ENCODE measurements at places on chromosomes 12 and 14.

GRCh38 chr14:71588028-71588427, 344.2 kb upstream of the RGS6 start:
- DNase-seq = no peak

GRCh38 chr14:29061702-29062101, 295.1 kb downstream of the FOXG1 start:
- DNase-seq = no peak

DNA sequence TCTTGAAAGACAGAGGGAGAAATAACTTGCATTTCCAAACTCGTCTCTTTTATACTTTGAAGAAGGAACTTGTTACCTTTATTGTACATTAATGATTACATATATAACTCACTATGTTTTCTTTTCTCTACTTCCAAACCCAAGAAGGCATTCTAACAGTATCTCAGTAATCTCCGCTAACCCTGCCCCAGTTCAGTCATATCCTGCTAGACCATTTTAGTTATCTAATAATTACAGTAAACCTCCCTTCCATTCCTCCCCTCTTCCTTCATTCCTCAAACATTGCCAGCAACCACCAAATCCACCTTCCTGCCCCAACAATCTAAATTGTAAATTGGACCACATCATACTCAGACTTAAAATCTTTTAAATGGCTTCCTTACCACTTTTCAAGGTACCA, 30.6 kb downstream of the STK38L start:
- no peak for DNase-seq

DNA sequence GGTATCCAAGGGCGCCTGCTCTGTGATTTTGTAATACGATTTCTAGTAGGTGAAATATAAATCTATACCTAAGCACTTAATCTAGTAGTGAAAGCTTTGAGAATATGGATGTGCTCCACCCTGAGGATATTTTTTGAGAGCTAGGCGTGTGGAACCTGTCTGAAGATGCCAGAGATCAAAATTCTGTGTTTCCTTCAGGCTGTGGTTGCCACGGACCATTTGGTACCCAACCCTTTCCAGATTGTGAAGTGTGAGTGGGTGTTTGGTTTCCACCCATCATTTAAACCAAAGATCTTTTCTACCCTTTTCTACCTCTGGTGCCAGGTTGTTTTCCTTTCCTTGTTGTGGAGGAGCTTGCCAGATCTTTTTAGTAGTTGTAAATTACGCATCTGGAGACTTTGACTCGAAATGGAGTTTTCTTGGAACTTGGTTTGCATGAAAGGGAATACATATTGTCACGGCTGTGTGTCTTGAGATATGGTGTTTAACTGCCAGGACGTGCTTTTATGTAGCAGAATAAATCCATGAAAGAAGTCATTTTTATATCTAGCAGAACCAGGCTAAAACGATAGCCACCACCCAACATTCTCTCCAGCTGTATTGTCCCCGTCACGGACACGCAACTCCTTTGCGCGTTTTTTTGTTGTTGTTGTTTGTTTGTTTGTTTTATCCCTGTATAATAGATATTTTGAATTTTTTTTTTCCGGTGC, 2.2 kb downstream of the LRFN5 start:
- no peak for DNase-seq

GRCh38 chr12:115666168-115666567, 611.3 kb downstream of the MED13L start:
- DNase-seq = no peak

- DNase-seq = no peak
These were observed 1.7 kb upstream of the EIF4B start for GRCh38 chr12:53004582-53004981.

- no peak for DNase-seq
These were observed 16.0 kb upstream of the SLC38A2 start for GRCh38 chr12:46388427-46389021.

DNA sequence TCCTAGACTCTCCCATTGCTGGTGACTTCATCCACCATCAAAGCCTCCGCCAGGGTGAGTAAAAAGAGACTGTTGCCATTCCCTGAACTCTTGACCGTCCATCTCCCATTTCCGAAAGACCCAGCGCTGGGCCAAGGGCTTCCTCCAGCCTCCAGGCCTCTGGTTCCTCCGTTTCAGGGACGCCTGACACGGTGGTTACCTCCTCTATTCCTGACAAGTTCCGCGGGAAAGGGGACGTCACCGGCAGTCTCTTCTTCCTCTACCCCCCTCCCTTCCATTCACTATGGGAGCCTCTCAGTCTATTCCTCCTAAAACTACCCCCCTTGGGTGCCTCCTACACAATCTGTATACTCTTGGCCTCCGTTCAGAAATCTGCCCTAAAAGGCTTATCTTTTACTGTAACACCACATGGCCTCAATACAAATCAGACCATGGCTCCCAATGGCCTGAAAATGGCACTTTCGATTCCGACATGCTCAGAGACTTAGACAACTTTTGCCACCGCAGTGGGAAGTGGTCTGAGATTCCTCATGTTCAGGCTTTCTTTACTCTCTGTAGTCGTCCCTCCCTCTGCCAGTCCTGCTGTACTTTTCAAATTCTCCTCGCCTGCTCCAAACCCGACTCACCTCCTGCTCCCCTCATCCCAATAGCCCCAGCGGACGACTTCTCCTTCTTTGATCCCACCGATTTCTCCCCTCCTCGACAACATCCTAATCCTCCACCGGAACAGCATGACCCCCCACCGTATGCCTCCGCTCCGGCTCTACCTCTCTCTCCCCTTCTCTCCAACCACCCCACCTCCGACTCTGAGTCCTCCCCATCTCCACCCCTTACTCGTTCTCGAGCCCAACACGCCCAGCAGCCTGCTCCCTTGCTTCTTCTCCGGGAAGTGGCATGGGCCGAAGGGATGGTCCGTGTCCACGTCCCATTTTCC, 70.4 kb downstream of the MOK start:
- no peak for DNase-seq

GRCh38 chr12:56120158-56120846, 2.2 kb downstream of the ZC3H10 start:
- DNase-seq = no peak

DNA sequence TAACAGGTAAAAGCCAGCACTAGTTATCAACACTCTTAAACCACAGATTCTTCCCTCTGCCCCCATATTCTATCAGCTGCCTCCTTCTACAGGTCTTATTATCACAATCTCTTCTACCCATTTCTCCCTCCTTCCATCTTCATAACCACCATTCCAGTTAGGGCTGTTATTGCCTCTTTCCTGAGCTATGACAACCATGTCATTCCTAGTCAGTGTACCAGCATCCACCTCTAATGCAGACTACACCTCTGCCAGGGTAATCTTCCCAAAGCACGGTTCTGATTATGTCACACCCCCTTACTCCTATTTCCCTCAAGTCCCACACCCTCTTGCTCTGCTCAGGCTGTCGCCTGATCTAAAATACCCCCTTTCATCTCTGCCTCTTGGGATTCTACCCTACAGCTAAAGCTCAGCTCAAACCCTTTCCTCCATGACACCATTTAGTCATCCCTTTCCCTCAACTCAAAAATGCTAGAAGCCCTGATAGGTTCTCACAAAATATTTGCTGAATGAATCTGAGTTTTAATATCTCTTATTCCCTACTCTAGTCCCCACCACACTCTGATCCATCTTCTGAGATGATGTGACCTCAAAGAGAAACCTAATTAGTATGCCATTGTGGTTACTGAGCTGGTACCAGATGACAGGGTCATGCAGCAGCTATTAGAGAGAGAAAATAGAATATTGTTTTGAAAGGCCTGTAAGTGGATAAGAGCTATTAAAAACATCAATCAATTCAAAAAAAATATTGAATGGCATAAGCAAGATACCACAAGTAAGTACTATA, 11.7 kb downstream of the RACGAP1 start:
- DNase-seq = no peak

DNA sequence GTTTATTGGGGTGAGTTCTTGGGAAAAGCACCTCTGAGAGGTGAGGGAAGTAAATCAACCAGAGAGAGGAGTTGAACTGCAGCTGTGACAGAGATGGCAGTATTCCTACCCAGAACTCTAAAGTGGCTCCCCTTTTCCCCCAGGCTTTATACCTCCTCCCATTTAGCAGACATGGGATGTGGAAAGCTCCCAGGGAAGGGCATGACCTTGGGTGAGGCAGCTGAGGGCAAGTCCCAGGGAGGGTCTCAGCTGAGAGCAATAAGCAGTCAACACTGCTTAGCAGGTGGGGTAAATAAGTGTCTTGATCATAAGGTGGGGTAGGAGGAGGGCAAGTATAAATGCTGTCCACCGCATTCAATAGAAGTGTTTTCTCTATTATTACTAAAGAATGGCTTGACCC, 143.0 kb downstream of the AKAP6 start:
- DNase-seq = no peak

DNA sequence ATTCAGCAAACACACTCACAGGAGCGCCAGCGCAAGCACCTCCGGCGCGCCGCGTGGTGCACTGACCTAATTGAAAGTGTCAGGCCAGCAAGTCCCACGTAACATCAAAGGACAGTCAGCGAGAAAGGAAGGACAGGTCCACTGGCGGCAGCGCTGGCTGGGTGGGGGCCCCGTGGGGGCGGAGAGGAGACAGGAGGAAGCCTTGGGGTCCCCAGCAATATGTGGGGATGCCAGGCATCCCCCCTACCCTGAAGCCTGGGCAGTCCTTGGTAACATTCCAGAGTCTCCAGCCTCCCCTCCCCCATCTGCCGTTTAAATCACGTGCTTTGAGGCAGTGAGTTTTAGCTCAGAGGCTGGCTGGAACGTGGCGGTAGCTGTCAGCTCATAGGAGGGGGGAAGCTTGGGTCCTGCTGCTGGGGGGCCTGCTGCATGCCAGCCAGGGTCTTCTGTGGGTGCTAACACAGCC, 159.2 kb downstream of the CALM1 start:
- no peak for DNase-seq

DNA sequence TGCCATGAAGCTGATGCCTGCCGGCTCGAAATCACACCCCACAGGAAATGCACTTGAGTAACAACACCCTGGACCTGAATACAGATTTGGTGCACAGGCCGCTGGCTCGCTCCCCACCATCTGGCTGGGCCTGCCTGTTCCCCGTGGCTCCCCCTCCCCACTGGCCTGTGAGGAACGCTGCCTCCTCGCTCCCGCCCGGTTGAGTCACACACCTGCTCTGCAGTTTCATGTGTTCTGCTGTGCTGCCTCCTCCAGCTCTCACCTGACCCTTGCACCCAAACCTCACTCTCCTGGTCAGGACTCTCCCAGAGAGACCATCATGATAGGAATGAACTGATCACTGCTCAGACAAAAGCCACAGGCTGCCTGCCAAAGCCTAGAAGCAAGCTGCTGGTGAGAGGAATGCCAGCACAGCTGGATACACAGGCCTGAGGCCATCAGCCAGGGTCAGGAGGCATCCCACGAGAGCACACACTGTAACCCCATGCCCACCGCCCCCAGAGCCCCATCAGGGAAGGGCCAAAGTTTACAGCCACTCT, 3.8 kb upstream of the SIVA1 start:
- no peak for DNase-seq

- no peak for DNase-seq
These were observed 173.6 kb downstream of the CALM1 start for GRCh38 chr14:90570461-90570860.

GRCh38 chr12:49983892-49984291, 11.1 kb downstream of the AQP6 start:
- DNase-seq = no peak

DNA sequence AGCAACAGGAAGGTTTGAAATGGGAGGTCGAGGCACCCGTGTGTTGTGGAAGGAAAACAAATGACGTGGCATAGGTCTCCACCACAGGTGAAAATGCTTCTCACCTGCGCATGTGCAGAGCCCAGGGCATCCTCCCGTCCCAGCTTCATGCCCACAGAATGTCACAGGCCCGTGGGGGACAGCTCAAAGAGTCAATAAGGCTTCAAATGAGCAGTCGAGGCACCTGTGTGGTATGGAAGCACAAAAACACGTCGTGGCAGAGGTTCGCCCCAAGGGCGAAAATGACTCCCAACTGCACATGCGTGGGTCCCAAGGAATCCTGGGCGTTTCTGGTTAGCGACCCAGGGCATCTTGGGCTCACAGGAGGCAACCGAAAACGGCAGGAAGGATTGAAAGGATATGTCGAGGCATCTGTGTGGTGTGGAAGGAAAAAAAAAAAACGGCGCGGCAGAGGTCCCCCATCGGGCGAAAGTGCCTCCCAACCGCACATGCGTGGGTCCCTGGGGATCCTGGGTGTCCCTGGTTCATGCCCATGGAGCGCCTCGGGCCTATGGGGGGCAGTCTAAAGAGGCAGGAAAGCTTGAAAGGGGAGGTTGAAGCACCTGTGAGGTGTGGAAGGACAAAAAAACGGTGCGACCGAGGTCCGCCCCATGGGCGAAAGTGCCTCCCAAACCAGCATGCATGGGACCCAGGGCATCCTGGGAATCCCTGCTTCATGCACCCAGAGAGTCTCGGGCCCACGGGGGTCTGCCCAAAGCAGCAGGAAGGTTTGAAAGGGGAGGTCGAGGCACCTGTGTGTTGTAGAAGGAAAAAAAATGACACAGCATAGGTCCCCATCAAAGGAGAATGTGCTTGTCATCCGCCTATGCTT, 578.5 kb downstream of the ALG10 start:
- DNase-seq = no peak

GRCh38 chr14:94157197-94157596, 16.9 kb upstream of the PPP4R4 start:
- DNase-seq = no peak

DNA sequence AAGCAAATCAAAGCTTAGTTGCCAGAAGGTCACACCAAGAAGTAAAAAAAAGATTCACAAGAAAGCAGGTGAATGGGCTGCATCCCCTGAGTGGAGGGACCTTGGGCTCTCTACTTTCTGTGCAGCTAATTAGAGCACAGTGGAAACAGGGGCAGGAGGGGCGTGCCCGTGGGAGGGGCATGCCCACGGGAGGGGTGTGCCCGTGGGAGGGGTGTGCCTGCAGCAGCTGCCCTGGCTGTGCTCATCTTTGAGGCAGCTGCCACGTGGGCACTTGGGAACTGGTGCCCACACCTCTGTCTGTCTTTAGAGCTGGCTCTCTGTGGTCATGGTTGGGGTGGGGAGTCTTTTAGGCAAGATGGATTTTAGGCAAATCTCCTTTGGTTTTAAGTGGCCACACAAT, 60.0 kb downstream of the EML1 start:
- DNase-seq = no peak

- no peak for DNase-seq
These were observed 52.3 kb upstream of the BCL11B start for GRCh38 chr14:99324291-99324690.

DNA sequence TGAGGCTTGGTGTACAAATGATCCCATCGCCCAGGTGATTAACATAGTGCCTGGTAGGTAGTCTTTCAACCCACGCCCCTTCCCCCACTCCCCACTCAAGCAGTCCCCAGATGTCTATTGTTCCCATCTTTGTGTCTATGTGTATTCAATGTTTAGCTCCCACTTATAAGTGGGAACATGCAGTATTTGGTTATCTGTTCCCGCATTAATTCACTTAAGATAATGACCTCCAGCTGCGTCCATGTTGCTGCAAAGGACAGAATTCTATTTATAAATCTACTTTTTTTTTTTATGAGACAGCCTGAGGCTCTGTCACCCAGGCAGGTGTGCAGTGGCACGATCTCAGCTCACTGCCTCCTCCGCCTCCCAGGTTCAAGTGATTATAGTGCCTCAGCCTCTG, 15.7 kb downstream of the SPX start:
- DNase-seq = no peak

- DNase-seq = no peak
These were observed 928.7 kb downstream of the LRFN5 start for GRCh38 chr14:42535397-42535796.

GRCh38 chr12:3655328-3655900, 97.5 kb downstream of the CRACR2A start:
- no peak for DNase-seq

GRCh38 chr12:45974883-45975282, 15.5 kb downstream of the SCAF11 start:
- DNase-seq = no peak
